Activated naive CD8-positive, alpha-beta T cell treated with anti-CD3 and anti-CD28 coated beads for 36 hours (primary cell): ENCODE measurements at places on chromosomes 2 and 18.

GRCh38 chr18:50432915-50433314 is 58.1 kb downstream of the SKA1 start:
- DNase-seq, result no peak
- H3K27me3 ChIP-seq, result peaks cover 10% of the 10 kb centered on the region
- H3K36me3 ChIP-seq, result no peaks in the 10 kb centered on the region

DNA sequence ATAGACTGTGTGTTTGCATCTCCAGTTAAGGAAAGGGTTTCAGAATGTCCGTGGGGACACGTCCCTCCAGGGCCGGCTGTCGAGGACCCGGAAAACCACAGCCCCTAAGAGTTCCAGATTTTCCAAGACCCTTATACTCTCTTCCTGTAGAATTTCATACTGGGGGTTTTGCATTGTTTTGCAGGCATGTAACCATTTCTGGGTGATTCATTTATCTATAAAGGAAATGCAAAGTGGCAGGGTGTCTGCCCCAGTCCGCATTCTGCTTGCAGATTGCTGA is 8.5 kb downstream of the SP9 start:
- peaks cover 66% of the 10 kb centered on the region for H3K27me3 ChIP-seq
- peaks cover 3% of the 10 kb centered on the region for H3K36me3 ChIP-seq
- H3K4me3 ChIP-seq, result peak overlapping the region; percentile 29
- DNase-seq, result no peak
- H3K27ac ChIP-seq, result no peak overlapping the region

GRCh38 chr18:45236676-45237075 is 378.6 kb upstream of the SLC14A2 start:
- H3K27me3 ChIP-seq, result no peaks in the 10 kb centered on the region
- DNase-seq, result no peak
- H3K4me1 ChIP-seq, result no peaks in the 10 kb centered on the region
- no peaks in the 10 kb centered on the region for H3K36me3 ChIP-seq
- no peak overlapping the region for H3K27ac ChIP-seq

- peak overlapping the region; percentile 7 for H3K27ac ChIP-seq
- peaks cover 6% of the 10 kb centered on the region for H3K4me1 ChIP-seq
- no peaks in the 10 kb centered on the region for H3K36me3 ChIP-seq
- DNase-seq, result peak; percentile 52
- peaks cover 65% of the 10 kb centered on the region for H3K27me3 ChIP-seq
These were observed 4.6 kb downstream of the LOXL3 start for GRCh38 chr2:74548900-74549826.

DNA sequence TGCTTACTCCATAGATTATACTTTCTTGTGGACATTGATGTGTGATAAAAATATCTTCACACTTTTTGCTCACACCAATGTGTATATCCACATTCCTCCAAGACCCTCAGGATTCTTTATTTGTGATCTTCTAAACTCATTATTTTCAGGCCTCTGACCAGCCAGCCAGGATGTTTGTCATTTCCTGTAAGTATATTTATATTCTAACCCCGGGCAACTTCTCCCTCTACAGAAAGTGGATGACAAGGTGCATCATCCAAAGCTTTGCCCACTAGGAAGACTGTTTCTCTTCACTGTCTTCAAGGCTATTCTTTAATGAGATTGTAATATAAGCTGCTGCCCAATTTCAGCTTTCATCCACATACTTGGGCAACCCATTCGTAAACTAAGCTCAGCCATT is 3.6 kb upstream of the CWC22 start:
- H3K27me3 ChIP-seq, result peaks cover 4% of the 10 kb centered on the region
- H3K36me3 ChIP-seq, result no peaks in the 10 kb centered on the region
- H3K27ac ChIP-seq, result no peak overlapping the region
- peaks cover 9% of the 10 kb centered on the region for H3K4me1 ChIP-seq
- H3K4me3 ChIP-seq, result no peak overlapping the region
- no peak for DNase-seq

GRCh38 chr2:167651406-167652151 is 595.8 kb downstream of the STK39 start:
- no peaks in the 10 kb centered on the region for H3K27me3 ChIP-seq
- DNase-seq, result no peak
- H3K36me3 ChIP-seq, result no peaks in the 10 kb centered on the region
- H3K27ac ChIP-seq, result no peak overlapping the region
- no peaks in the 10 kb centered on the region for H3K4me1 ChIP-seq
- H3K4me3 ChIP-seq, result no peak overlapping the region

DNA sequence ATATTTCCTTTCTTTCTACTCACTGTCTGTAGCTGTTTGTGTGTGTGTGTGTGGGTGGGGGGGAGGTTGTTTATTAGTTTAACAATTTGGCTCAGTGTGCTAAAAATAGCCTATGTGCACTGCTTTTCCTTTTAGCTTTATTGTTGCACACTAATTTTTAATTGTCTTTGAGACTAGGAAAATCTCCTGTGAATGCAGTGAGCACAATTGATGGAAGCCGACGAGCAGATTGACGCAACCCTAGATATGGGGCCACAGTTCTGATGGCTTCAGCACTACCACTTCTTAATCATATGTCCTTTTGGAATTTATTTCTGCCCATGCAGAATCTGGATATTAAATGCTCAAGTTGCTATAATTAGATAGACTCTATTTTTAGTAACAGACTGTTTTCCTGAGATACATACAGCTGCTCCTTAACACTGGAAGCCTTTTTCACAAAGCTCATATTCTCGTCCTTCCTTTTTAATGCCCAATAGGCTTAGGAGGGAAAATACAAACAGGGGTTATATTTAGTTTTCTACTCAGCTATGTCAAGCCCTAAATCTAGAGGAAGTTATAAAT is 109.1 kb downstream of the IRS1 start:
- H3K27ac ChIP-seq, result no peak overlapping the region
- no peaks in the 10 kb centered on the region for H3K36me3 ChIP-seq
- H3K4me1 ChIP-seq, result peaks cover 3% of the 10 kb centered on the region
- peaks cover 35% of the 10 kb centered on the region for H3K27me3 ChIP-seq

GRCh38 chr2:137947728-137948336 is 16.4 kb upstream of the HNMT start:
- no peak overlapping the region for H3K4me3 ChIP-seq
- no peaks in the 10 kb centered on the region for H3K27me3 ChIP-seq
- H3K36me3 ChIP-seq, result no peaks in the 10 kb centered on the region
- H3K27ac ChIP-seq, result no peak overlapping the region
- peaks cover 3% of the 10 kb centered on the region for H3K4me1 ChIP-seq
- DNase-seq, result peak; percentile 5

DNA sequence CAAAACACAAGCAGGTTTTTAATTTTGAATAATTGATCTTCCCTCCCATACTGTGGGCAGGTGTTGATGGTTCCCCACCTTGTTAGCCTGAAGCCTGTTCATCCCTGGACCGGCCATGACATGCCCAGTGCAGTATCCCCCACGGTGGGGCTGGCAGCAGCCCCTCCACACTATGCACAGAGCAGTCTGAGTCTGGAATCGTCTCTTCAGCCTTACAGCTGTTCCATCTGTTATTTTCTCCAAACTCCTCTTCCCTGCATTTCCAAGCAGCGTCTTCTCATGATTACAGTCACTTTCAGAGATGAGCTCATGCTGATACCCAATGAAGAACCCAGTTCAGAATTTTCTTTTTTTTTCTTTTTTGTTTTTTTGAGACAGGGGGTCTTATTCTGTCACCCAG is 68.2 kb downstream of the ADI1 start:
- H3K4me1 ChIP-seq, result no peaks in the 10 kb centered on the region
- peaks cover 13% of the 10 kb centered on the region for H3K36me3 ChIP-seq
- no peak for DNase-seq
- H3K27me3 ChIP-seq, result no peaks in the 10 kb centered on the region

DNA sequence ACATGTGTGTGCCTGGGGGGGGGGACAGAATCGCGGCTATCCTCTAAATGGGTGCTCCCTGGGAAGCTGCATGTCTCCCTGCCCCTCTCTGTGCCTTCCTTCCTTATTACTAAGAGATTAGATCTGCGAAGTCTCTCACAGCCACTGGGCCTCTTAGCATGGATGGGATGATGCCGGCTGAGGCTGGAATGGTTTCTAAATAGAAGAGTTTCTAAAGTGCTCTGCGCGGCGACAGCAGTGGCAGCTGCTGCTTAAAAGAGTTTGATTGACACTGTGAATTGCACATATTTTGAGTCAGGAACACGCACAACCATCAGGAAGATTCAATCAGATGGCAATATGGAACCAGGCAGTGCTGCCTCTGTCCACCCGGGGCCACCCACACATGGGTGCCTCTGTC is 163.8 kb downstream of the CLIP4 start:
- peaks cover 14% of the 10 kb centered on the region for H3K27me3 ChIP-seq
- no peaks in the 10 kb centered on the region for H3K36me3 ChIP-seq
- no peak overlapping the region for H3K4me3 ChIP-seq
- H3K27ac ChIP-seq, result no peak overlapping the region
- H3K4me1 ChIP-seq, result no peaks in the 10 kb centered on the region

DNA sequence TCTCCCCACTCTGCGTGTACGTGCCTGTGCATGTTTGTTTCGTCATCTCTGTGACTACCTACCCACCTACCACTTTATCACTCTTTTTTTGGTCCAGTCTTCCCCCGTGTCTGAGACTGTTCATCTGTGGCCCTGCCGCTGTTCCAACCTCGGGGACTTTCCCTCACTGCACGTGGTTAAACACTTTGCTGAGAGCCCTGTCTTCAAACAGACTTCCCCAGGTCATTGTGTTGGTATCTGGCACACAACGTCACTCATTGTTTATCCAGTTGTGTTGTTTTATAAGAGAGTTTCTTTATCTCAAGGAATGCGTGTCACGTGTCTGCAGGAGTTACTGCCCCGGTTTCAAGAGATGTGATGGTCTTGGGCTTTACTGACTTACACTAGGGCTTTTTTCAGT is 262.0 kb upstream of the RASGRP3 start:
- DNase-seq, result no peak
- no peaks in the 10 kb centered on the region for H3K4me1 ChIP-seq
- no peak overlapping the region for H3K4me3 ChIP-seq
- H3K36me3 ChIP-seq, result no peaks in the 10 kb centered on the region
- peaks cover 5% of the 10 kb centered on the region for H3K27me3 ChIP-seq

- H3K4me3 ChIP-seq, result no peak overlapping the region
- H3K27me3 ChIP-seq, result no peaks in the 10 kb centered on the region
- H3K36me3 ChIP-seq, result peaks cover 10% of the 10 kb centered on the region
- no peak for DNase-seq
- H3K27ac ChIP-seq, result no peak overlapping the region
These were observed 218.0 kb upstream of the TRIB2 start for GRCh38 chr2:12498704-12499103.

DNA sequence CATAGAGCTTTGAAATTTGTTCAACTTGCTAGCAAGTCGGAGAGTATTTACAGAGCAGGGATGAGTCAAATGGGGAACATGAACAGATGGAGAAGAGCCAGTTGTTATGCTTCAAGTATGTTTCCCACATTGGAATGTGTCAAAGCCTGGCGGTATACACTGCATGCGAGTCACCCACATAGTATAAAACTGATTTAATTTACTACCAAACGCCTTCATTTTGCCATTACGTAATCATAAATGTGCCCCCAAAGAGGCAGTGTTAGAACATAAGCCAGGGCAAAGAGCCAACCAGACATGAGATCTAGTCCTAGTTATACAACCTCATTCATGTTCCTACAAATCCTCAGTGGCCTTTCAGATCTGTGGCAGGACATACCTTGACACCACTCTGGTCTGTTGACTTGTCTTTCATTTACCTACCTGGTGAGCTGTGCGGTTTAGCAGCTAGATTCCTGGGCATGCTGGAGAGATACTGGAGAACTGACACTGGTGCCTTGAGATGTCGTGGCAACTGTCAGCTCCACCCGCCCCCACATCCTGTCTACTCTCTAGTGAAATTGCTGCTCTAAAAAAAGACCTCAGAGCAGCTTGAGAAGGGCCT is 21.7 kb upstream of the NRP2 start:
- peak overlapping the region; percentile 65 for H3K27ac ChIP-seq
- peak; percentile 44 for DNase-seq
- H3K4me3 ChIP-seq, result peak overlapping the region; percentile 16
- no peaks in the 10 kb centered on the region for H3K36me3 ChIP-seq

- H3K36me3 ChIP-seq, result peaks cover 7% of the 10 kb centered on the region
- H3K4me1 ChIP-seq, result no peaks in the 10 kb centered on the region
- no peak for DNase-seq
- H3K27me3 ChIP-seq, result no peaks in the 10 kb centered on the region
These were observed 314.4 kb upstream of the NT5C1B start for GRCh38 chr2:18903750-18904149.

- no peak for DNase-seq
- no peak overlapping the region for H3K4me3 ChIP-seq
- peaks cover 19% of the 10 kb centered on the region for H3K27me3 ChIP-seq
- peaks cover 2% of the 10 kb centered on the region for H3K4me1 ChIP-seq
These were observed 64.2 kb upstream of the CAPN13 start for GRCh38 chr2:30871440-30871839.

- H3K27ac ChIP-seq, result no peak overlapping the region
- H3K27me3 ChIP-seq, result no peaks in the 10 kb centered on the region
- peaks cover 14% of the 10 kb centered on the region for H3K4me1 ChIP-seq
- no peak for DNase-seq
These were observed 12.7 kb downstream of the ZNF24 start for GRCh38 chr18:35331367-35332087.
